HTR-8/SVneo (cell line): ENCODE measurements at places on chromosomes 7 and 10.

GRCh38 chr10:93947055-93947454 lies 46.7 kb upstream of the PLCE1 start:
- DNase-seq = peak; percentile 80

- no peak for DNase-seq
These were observed 61.3 kb upstream of the GLCCI1 start for GRCh38 chr7:7907306-7907705.

DNA sequence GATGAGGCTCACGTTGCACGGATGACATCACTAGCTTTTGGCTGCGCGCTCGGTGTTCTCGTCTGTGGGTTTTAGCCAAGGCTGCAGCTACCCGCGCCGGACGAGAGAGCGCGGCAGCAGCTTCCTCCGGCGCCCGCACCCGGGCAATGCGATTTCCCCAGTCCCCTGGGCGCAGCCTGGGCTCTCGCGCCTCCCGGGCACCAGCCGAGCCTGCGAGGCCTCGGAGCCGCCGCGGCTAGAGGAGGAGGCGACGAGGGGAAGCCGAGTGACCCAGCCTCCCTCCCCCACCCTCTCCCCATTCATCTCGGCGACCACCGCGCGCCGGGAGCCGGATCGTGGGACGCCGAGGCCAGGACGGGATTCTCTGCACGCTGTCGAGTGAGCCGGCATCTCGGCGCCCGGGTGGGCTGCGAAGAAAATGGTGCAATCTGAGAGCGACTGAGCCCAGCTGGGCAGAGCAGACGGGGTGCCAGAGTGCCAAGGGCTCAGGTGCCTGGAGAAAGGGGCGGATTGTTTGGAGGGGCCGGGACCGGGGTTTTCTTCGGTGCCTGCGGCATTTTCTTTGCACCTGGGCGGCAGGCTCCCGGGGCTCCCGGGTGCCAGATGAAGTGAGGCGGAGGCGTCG lies 1.2 kb upstream of the TMEM178B start:
- no peak for DNase-seq

GRCh38 chr10:182441-183201 lies 47.4 kb downstream of the ZMYND11 start:
- DNase-seq = no peak

- DNase-seq = no peak
These were observed 51.2 kb upstream of the SEMA3A start for GRCh38 chr7:84245835-84246234.

DNA sequence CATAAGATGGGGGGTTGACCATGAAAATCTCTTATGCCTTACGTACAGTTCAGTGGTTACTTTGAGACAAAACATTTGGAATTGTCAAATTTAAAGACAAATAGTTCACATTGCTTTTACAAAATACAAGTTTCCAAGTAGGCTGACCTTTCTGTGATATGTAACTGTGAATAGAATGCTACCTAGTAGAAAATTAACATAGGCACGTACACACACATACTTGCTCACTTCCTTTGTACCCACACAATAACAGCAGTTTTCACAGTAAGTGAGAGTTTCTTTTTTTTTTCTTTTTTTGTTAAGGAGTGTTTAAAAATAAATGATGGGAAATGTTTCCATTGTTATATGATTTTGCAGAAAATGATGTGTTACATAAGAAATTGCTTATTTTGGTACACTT lies 53.3 kb upstream of the SP8 start:
- no peak for DNase-seq

- DNase-seq = no peak
These were observed 39.0 kb upstream of the RASGEF1A start for GRCh38 chr10:43305876-43306275.

DNA sequence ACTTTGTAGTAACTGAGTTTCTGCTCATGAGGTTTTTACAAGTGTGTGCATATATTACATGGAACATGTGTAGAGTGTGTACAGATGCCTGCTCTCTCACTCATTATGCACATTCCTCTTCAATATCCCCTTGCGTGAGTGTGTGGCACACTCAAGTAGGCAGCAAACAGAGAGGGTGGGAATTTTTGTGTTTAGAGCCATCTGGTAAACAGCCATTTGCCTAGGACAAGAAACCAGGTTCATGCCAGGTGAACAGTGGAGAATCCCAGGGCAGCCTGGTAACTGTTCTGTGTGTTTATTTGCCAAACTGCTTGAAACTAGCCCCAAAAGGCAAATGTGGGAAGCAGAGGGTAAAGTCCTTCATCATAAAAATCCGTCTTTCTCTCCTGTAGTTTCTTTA lies 19.9 kb downstream of the FBXW4 start:
- DNase-seq = no peak

DNA sequence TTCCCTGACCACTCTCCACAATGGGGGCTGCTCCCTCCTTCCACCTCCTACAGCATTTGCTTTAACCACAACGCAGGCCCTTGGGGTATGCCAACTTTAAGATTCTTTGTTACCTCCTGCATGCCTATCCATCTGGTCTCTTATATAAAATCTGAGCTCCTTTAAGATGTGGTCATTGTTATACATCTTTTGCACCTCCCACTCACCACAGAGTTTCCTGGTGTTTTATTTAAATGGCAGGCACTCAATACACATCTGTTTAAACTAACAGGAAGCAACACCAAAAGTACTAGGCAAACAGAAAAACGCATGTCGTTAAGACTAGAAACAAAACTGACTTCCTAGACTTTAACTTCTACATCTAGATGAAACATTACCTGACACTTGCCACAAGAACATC lies 36.3 kb downstream of the SLC25A13 start:
- DNase-seq = no peak

DNA sequence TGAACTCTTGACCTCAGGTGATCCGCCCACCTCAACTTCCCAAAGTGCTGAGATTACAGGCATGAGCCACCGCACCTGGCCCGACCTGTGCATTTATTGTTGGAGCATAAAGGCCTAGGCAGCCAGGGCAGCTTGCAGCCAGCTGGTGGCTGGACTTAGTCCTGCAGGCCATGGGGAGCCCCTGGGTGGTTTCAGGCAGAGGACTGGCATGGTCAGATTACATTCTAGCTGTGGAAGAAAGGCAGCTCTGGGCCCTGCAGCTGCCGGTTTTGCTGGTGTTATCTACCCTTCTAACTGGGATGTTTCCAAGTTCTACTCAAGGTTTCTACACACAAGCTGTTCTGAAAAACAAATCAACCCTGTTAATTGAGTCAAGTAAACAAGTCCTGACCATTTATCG lies 22.7 kb upstream of the MKRN1 start:
- DNase-seq = no peak

DNA sequence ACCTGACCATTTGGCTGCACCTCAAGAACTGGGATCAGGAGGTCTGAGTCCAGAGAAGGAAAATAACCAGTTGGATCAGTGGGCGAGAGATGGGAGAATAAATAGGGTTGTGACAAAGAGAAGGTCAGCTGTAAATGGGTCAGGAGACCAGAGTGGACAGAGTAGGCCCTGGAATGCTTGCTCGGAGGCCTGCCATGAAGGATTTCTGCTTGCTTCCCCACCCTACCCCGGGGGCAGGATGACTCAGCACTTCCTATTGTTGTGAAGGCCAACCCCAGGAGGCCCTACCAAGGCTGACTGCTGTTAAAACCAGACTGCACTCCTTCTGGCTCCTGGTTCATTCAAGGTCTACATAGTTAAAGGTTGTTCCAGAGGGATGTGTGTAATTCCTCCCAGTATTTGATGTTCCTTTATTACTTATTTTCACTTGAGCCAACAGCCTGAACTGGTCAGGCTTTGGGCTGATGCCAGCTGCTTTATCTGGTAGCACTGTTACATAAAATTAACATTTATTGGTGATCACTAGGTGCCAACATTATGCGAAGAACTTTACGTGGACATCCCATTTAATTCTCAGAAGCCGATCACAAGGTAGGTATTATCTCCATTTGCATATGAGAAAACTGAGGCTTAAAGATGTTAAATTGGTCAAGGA lies 27.3 kb upstream of the IFRD1 start:
- DNase-seq = peak; percentile 68

DNA sequence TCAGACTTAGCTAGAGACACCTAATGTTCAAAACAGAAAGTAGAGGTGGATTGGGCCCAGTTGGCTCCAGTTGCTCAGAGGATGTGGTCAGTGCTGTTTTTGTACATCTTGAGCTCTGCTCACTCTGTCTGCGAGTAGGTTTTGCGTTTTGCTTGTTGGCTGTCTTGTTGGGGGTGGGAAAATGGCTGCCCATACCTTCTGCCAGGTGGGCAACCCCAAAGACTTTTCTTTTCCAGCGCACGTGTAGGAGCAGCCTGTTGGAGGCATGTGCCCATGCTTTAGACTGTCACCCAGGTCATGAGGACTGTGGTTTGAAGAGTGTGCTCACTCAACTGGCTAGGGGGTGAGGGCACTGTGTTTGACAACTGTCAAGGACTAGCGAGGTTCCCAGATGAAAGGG lies 73.9 kb downstream of the KAT6B start:
- no peak for DNase-seq

GRCh38 chr7:29234438-29234837 lies 39.9 kb downstream of the CHN2 start:
- DNase-seq = no peak

- no peak for DNase-seq
These were observed 104.6 kb upstream of the CTBP2 start for GRCh38 chr10:125264757-125265578.

- no peak for DNase-seq
These were observed 156.4 kb downstream of the AOAH start for GRCh38 chr7:36567699-36568451.

GRCh38 chr7:117229350-117229749 lies 93.5 kb downstream of the WNT2 start:
- no peak for DNase-seq

GRCh38 chr10:89555688-89556445 lies 20.5 kb upstream of the SLC16A12 start:
- no peak for DNase-seq

DNA sequence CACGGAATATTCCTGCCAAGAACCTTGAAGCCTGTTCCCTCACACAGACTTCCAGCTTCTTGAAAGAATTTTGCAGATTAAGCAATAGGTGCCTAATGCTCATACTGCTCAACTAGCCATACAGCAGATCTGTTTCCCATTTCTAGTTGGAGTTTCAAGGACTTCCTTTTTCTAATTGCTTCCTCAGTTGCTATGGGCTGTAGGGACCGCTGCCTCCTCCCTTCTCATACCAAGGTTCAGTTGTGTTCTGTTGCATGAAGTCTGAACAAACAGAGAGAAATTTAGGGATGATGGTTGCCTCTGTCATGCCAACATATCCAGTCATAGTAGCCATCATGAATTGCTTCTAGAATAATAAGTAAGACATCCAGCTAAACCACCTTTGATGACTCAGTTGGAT lies 6.8 kb downstream of the ITGA8 start:
- no peak for DNase-seq

DNA sequence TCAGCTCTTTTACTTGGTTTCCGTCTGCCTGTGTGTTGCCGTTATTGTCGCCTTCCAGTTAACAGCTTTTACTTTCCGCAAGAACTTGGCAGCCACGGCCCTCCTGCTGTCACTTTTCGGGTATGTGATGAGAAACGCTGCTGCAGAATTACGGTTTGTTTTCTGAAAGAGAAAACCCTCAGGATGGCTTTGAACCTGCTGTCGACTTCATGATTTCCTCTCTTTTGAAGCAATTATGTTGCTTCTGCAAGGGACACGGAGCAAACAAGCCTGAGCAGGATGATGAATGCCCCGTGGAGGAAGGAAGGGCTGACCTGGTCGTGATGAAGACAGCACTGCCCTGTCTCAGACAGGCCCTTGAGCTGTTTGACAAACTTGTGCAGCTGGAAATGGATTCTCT lies 339.8 kb downstream of the ABCA13 start:
- DNase-seq = no peak
